ENCODE measurements at places on chromosomes 12 and 14.

DNA sequence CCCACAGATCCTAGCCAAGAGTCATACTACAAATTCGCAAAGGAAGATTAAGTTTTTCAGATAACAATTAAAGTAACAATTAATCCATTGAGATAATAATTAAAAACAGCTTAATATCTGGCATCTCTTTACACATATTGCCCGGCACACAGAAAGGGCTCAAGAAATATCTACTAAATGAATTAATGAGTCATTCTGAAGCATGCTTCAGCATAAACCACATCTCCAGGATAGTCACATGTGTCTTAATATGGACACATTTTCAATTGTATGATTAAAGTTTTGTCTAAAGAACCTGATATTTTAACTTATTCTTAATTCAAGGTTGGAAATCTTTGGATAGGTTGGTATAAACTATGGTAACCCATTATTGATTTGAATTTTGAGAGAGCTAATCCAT, 9.6 kb downstream of the ITPR2 start:
- DNase-seq, result no peak

GRCh38 chr12:52221912-52222457, 11.1 kb upstream of the KRT7 start:
- DNase-seq, result peak; percentile 19

DNA sequence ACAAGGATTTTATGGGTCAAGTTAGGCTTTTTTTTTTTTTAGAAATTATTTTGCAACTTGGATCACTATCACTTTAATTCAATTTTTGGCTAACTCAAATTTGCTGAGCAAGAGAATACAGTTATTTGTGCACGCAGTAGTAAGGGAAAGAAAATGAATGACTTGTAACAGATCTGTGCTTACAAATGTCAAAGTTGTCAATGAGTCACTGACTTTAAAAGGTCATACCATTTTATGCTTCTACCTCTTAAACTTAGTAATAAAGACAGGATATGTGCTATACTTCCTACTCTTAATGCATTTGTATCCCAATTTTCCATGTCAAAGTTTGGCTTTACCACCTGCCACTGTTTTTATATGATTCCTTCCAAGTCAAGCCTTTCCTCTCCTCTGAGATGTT, 131.1 kb upstream of the FBXO33 start:
- DNase-seq, result no peak

GRCh38 chr12:82600379-82600778, 86.3 kb upstream of the TMTC2 start:
- no peak for DNase-seq

GRCh38 chr12:33251548-33251947, 188.1 kb downstream of the SYT10 start:
- DNase-seq, result no peak

GRCh38 chr12:115085594-115085993, 401.6 kb upstream of the TBX3 start:
- DNase-seq, result no peak

GRCh38 chr14:100317912-100318808, 5.0 kb upstream of the SLC25A47 start:
- peak; percentile 86 for DNase-seq

- no peak for DNase-seq
These were observed 2.1 kb downstream of the LDHB start for GRCh38 chr12:21655591-21655990.

GRCh38 chr12:31866523-31866922, 92.7 kb upstream of the RESF1 start:
- DNase-seq, result no peak

DNA sequence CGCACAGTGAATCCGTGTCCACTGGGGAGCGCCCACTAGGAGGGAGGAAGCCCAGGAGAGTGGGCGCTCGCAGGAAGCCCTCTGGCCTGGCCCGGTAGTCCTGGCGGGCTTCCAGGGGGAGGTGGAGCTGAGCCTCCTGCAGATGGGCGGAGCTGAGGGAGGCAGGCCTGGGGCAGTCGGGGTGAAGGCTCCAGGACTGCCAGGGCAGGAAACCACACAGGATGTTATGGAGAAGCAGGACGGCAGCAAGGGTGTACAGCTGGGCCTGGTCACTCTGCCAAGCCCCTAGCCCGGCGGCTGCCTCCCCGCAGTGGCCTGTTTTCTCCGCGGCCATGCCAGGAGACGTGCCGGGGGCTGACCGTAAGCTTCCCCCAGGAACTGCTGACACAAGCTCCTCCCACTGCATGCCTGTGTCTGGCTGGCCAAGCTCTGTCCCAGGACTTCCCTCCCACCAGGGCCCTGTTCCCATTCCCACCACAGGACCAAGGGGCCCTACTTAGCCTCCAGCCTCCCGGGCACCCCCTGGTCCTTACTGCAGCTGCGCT, 143.4 kb upstream of the C14orf180 start:
- peak; percentile 34 for DNase-seq

DNA sequence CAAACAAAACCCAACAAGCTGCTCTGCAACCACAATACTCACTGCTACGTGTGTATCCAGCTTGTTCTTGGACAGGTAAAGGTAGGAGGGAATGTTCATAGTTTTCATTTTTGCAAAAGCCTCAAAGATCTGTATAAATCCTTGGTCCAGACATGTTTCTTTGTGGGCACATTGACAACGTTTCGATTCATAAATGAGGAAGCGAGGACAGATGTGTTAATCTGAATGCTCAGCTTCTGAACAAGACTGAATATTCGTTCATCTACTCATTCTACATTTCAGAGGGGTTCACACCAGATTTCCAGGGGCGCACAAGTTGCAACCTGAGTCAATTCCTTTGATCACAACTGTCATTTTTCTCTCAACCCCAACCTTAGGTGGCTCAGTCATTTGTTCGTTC, 134.4 kb downstream of the LLPH start:
- DNase-seq, result no peak

GRCh38 chr12:67797185-67797741, 148.7 kb downstream of the DYRK2 start:
- DNase-seq, result no peak

- DNase-seq, result peak; percentile 43
These were observed 438.4 kb upstream of the OR4E1 start for GRCh38 chr14:22112004-22112403.

DNA sequence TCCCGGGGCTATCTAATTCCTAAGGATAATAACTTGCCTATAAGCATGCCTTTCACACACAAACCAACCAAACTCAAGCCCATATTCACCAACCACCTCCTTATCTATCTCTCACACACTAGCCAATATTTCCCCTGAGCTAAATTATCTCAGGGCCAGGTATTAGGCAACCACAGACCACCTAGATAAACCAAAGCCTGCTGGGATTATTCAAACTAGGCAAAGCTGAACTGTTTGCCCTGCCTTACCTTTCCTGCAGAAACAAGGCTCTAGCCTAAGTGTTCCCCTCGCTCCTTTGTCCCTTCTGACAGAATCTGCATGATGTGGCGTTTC, 114.7 kb upstream of the EEA1 start:
- no peak for DNase-seq

- no peak for DNase-seq
These were observed 1.7 kb upstream of the NUAK1 start for GRCh38 chr12:106140223-106140986.

DNA sequence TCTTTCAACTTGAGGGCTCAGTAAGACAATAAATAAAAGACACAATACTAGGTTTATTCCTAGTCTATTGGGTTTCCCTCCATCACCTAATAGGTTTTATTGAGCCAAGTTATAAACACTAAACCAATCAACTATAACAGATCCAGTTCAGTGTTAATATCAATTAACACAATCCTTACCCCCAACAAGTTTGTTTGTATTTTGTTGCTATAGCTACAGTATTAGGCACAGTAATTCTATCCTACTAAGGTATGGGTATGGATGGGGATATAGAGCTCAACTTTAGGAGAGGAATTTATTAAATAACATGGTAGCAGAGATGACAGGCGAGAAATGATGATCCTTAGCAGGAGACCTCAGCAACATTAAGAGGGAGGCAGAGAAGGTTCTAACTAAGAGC, 13.3 kb downstream of the PPP4R3A start:
- DNase-seq, result no peak

DNA sequence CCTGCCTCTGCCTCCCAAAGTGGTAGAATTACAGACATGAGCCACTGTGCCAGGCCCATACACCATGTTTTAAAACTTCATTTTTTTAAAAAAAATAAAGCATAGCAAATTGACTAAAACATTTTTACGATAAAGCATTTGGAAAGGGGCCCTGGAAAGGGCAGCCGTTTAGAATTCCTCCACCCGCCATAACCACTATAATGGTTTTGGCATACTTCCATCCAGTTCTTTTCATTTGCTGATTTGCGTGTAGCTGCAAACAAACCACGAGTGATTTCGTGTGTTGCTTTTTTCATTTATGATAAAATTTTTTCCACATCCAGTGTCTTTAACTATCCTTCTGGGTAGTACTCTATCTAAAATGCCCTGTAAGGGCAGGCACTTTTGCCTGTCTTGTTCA, 91.8 kb upstream of the RIN3 start:
- no peak for DNase-seq

DNA sequence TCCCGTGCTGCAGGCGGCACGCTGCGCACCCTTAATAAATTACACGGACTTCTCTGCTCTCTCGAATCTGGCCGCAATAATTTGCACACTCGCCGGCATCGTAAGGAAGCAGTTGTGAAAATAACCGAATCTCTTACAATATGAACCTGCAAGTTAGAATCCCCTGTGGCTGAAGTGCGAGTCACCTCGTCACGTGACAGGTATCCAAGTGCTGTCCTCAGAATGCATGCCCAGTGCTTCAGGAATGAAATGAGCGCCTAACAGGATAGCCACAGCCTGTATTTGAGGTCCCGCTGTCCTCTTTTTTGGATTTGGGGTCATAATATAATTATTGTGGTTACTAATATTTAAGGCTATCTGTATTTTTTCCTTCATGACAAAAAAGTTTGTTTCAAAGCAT, 82.0 kb downstream of the VWF start:
- DNase-seq, result no peak

DNA sequence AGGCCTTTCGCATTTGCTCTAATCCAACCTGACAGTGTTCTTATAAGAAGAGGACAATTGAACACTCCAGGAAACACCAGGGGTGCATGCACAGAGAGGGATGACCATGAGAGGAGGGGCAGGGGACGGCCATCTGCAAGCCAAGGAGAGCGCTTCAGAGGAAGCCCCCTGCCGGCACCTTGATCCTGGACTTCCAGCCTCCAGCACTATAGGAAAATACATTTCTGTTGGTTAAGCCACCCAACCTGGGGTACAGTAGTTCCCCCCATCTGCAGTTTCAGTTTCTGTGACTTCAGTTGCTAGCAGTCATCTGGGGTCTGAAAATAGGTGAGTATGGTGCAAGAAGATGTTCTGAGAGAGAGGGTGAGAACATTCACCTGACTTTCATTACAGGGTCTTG, 64.7 kb downstream of the CLMN start:
- DNase-seq, result no peak

DNA sequence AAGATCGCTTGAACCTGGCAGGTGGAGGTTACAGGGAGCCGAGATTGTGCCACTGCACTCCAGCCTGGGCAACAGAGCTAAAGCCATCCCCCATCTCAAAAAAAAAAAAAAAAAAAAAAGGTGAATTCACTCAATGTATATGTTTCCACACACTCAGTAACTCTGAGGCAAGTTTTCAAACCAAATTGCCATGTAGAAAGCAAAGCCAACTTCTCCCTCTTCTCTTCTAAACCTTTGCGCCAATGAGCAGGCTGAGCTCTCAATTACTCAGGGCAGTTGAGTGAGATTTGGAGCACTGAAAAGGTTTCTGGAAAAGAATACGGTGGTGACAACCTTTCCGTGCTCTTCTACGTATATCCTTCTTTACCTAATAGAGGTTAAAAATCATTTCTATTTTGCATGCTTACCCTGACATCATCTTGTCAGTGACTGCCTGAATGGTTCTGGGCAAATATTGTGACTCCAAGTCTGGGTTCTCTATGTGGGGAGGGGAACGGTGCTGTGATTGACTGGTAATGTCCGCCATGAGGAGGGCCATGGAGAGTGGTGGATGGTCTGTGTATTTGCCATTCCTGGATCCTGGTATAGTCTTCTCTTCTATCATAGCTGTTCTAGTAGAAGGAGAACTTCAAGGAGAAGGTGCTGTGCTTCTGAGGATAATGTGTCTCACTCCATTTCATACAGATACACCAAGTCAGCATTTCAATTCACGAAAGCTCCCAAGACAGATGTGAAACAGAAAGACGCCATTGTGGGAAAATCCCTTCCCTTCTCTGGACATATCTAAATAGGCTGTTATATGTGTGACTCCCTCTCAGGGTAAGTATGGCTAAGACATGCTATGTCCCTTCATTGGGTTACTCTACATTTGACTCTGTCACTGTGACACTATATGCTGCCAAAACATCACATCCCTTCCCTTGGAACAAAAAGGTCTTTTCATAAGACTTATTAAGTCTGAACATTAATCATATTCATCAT, 46.2 kb upstream of the MED13L start:
- DNase-seq, result peak; percentile 40

DNA sequence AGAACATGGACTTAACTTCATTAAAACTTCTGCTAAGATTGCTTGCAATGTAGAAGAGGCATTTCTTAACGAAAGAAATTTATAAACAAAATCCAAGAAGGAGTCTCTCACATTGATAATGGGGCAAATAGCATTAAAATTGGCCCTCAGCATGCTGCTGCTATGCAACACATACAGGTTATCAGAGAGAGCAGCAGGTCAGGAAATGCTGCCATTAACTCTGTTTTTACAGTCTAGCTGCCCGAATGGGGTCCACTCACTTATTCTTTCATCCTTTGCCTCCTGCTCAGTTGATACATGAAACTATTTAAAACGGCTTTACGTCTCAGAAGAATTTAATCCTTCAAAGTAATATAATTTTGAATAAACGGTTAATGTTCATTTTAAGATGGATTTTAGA, 620.4 kb downstream of the SLC16A7 start:
- no peak for DNase-seq

DNA sequence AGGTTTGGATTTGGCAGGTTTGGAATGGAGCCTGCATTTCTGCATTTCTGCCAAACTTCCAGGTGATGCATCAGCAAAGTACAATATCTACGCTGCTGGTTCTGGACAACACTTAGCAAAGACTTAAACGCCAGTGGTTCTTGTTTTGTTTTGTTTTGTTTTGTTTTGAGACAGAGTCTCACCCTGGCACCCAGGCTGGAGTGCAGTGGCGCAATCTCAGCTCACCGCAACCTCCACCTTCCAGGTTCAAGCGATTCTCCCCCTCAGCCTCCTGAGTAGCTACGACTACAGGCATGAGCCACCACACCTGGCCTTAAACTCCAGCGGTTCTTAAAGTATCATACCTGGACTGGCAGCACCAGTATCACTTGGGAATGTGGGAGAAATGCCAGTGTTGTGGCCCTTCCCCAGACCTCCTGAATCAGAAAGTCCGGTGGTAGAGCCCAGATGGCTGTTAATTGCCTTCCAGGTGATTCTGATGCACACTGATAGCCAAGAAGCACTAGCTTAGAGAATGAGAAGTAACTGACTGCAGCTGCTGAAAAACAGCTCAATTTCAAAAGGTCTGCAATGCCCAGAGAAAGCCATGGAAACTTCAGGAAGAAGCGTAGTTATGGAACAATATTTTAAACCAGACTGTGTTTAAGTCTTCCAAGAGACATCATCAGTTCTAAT, 114.8 kb upstream of the FOXN3 start:
- no peak for DNase-seq

DNA sequence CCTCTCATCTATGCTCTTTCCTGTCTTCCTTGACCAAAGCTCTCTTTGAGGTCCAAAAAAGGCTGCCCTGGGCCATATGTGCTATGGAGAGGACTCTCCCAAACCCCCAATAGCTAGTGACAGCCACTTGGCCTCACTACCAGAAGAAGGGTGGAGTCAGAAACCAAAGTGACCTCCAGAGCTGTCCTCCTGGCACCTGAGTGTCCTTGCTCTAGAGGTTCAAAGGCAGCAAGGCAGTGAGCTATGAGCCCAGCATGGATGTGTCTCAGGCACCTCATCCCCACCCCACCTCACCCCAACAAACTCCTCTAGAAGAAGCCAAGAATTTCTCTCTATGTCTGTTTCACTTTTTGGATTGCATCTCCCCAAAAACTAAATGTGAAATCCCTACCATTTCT, 4.1 kb upstream of the AQP5 start:
- DNase-seq, result no peak

Data from GM13977 (cell line).